GOT3 (cell line): ENCODE measurements at places on chromosomes 2 and 18.
A peak's percentile ranks its signal among the peaks of the same experiment; 100 is the strongest.

DNA sequence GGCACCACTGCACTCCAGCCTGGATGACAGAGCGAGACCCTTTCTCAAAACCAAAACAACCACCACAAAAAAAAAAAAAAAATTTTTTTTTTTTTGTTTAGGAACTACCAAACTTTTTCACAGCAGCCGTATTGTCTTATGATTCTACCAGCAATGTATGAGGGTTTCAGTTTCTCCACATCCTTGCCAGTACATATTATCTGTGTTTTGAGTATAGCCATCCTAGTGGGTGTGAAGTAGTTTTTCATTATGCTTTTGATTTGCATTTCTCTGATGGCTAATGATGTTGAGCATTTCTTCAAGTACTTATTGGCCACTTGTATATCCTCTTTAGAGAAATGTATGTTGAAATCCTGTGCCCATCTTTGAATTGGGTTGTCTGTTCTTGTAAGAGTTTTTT is 51.7 kb downstream of the COX7A2L start:
- DNase-seq, result no peak

- DNase-seq, result no peak
Measured at GRCh38 chr18:57771193-57771592, 31.9 kb downstream of the ATP8B1 start.

DNA sequence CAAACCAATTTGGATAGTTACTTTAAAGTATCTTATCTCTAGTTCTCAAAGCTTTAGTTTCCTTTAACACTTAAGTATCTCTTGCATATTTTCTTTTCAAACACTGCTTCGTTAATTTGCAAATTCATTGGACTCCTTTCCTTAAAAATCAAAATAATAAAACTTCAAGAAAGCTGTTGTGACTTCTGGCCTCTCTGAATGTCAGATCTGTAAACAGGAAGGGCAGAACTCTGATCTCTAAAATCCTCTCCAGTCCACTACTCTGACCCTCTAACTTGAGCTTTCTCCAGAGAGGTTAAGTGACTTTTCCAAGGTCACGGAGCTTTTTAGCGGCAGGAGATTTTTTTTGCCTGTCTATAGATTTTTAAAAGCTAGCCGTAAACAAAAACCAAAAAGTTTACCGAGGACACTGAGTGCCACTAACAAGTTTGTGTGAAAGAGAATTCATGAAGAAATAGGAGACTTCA is 155.5 kb downstream of the TGIF1 start:
- DNase-seq, result no peak

DNA sequence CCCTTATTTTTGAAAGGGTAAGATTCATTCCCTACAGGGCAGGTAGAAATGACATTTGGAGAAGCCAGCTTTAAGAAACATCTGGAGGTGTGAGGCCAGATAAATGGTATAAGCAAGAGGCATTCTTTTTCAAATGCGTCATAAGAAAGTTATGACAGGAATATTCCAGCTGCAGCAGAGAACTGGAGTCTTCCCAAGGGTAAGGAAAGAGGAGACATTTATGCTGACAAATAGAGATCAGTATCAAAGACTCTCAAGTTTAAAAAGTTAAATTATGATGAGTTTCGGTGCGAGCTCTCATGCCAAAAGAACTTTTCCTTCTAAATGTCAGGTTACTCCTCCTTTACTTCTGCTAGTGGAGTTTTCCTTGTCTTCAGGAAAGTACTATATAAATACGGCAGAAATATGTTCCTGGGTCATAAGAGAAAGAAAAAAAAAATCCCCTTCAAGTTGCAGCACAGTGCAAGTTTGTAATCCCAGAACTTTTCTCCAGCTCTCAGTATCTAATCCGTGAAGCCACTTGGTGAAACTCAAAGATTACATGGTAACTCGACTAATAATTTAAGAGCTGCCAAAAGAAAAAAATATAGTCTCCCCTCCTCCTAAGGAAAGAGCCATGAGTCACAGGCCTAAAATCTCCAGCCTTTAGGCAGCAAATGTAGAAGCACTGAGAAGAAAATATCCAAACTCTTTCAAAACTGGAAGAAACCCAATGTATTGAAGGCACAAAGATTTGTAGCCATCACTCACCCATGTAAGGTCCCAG is 428.1 kb downstream of the MEIS1 start:
- no peak for DNase-seq

DNA sequence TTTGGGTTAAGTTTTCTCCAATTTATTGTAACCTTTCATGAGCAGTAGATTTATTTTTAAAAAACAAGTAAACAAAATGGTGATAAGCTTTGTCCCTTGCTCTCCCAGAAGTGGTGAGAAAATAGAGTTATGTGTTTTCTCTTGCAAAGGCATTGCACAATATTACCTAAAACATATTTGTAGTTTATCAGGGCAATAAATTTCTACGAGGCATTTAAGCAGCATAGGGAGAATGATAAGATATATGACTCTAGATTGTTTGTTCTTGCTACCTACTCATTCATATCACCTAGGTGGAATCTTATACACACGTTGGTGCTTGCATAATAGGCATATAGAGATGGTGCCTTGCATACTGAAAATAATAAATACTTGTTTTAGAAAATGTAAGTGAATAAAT is 201.7 kb downstream of the MYO1B start:
- DNase-seq, result no peak

GRCh38 chr2:69116438-69116837 is 103.5 kb downstream of the ANTXR1 start:
- no peak for DNase-seq

DNA sequence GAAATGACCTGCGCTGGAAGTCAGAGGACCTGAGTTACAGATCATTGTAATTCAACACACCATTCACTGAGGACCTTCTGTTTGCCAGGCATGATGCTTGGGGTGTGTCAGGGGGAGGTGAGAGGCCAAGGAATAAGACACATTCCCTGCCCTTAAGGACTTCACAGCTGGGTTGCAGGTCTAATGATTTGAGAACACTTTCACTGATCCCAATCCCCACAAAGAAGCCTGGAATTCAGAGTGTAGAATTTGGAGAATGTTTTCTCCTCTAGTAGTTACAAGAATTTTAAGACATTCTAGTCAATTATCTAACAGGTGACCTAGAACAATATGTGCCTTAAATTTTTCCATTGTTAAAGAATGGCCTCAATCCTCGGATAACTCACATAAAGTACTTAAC is 322.4 kb downstream of the TNS1 start:
- DNase-seq, result no peak

DNA sequence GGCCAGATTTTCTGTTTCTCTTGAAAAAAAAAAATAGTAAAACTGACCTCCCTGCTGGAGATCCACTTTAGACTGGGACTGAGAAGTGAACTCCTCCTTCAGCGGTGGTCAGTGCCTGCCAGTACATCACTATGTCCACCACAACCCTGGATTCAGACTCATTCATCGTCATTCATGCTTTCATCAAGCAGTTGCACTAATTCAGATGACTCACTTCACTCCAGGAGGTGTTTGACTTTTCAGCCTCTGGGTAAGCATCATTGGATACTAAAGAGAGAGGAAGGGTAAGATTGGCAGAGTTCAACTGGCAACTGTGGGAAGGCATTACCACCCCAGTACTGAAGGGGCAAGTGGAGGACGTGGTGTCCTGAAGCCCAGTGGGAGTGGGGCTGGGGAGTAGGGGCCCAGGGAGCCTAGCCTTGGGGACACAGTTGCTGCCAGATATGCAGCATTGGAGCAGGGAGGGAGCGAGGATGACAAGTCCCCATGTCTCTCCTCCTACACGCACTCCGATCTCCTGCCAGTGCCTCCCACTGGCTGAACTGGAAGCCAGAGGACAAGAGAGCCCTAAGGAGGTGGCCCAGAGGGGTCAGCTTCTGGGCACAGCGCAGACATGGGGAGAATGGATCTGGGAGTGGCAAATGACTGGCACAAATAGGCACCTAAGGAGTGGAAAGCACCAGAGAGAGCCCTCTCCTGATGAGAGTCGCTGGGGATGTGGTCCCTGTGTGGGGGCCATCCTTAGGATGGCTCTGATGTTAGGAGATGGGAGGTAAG is 111.1 kb downstream of the TGFA start:
- DNase-seq, result no peak

DNA sequence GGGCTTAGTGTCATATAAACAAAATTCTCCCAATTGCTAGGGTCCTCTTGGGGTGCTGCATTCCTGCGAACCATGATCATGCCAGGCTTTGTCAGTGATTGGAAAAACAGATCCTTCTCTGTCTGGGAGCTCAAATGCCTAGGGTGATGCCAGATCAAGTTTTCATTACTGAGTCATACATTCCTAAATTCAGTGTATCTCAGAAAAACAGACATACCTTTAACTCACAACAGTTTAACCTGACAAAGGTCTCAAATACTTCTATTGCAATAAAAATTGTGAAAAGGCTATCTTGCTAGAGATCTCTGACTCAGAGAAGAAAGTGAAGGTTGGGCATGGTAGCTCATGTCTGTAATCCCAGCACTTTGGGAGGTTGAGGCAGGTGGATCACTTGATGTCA is 86.9 kb downstream of the SH3YL1 start:
- DNase-seq, result no peak

- peak; percentile 6 for DNase-seq
Measured at GRCh38 chr2:117832905-117833613, 18.6 kb downstream of the DDX18 start.

DNA sequence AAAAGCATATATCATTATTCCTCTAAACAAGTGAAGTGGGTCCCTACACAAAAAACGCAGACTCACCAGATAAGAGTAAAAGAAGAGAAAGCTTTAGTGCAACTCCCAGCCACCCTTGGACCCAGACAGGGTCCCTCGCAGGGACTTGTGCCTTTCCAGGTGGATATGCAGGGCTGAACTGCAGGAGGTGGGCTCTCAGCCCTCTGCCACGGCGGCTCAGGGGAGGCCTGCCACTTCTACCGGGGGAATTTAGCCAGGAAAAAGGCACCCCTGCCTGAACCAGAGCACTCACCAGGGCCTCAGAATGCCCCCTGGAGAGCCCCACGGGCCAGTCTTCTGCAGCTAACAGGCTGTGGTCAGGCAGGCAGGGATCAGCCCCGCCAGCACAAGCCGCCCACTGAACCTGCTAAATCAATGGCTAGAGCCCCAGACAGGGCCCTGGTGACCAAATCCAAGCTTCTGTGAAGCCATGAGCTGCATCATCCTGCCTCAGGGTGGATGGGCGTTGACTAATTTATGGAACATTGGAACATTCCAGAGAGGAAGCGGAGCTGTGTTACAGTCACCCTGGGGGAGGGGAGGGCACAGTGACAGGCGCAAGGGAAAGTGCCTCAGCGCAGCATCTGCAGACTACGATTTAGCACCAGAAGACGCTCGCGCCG is 209.3 kb downstream of the EIPR1 start:
- DNase-seq, result no peak

- no peak for DNase-seq
Measured at GRCh38 chr2:180787330-180787729, 193.1 kb upstream of the UBE2E3 start.

- no peak for DNase-seq
Measured at GRCh38 chr2:47599171-47599570, 183.8 kb upstream of the MSH6 start.

- no peak for DNase-seq
Measured at GRCh38 chr2:238947920-238948710, 100.2 kb downstream of the TWIST2 start.

DNA sequence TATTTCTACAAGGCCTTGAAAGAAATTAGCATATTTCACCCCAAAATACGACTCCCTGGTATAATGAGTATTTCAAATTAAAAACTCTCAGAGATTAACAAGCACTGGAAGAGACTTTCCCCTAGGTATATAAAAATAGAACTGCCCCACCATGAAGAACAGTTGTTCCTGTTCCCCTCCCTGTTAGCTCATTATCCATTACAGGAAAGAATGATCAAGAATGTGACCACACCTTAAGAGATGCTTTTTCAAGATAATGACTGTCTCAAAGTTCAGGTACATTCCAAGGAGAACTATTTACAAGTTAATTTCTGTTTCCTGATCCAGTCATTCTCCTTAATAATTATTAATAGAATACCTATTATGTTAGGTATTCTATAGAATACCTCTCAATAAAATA is 1220.6 kb upstream of the CDH2 start:
- no peak for DNase-seq

GRCh38 chr2:23427976-23428375 is 43.0 kb downstream of the KLHL29 start:
- no peak for DNase-seq

GRCh38 chr2:38146907-38147307 is 71.0 kb upstream of the CYP1B1 start:
- peak; percentile 10 for DNase-seq

- DNase-seq, result no peak
Measured at GRCh38 chr2:11388262-11389051, 44.0 kb upstream of the ROCK2 start.

DNA sequence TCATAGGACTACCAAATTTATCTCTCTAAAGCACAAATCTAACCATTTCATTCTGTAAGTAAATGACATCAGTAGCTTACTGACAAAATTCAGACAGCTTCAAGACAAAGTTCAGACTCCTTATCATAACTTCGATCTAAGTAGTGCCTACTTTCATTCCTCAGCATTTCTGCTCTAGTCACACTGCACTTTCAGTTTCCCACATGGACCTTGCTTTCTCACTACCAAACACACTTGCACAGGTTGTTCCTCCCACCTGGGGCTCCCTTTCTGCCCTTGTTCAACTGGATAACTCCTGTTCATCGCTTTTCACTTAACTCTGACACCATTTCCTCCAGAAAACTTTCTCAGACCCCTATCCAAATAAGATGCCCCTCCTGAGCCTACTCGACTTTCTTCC is 22.1 kb upstream of the CCDC150 start:
- DNase-seq, result no peak

GRCh38 chr18:48605408-48605845 is 66.6 kb downstream of the CTIF start:
- no peak for DNase-seq

DNA sequence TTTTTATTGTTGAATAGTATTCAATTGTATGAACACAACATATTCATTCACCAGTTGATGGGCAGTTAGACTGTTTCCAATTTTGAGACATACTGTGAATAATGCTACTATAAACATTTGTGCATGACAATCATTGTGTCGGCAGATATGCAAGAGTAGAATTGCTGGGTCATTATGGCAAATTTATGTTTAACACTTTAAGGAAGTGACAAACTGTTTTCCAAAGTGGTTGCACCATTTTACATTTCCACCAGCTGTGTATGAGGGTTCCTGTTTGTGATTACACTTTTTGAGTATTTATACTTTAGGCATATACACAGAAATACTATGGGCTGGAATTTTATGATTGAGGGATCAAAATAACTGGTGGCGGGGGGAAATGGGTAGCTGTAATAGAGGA is 61.2 kb downstream of the MAP4K3 start:
- no peak for DNase-seq

GRCh38 chr2:236764716-236765115 is 195.1 kb downstream of the ACKR3 start:
- no peak for DNase-seq

GRCh38 chr2:69780921-69781320 is 39.0 kb downstream of the ANXA4 start:
- no peak for DNase-seq

DNA sequence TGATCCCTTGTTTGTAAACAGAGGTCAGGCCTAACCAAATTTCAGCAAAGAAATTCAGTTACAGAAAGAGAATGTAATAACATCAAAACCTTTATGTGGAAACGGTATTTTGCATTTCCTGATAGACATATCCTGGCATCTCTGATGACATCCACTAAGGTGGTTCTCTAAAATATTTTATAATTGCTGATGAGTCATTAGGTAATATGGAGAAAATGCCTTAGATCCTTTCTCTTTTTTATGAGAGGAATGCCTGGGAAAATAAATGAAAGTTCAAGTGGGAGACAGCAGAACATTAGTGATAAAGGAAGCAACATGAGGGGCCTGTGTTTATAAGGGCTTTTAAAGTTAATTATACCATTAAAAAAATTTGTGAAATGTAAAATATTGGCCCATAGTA is 72.6 kb downstream of the PLCL1 start:
- no peak for DNase-seq
